ENCODE measurements at places on chromosomes 13 and 19.

GRCh38 chr13:47277774-47278173, 380.9 kb upstream of the HTR2A start:
- DNase-seq: no peak

- no peak for DNase-seq
Observed at GRCh38 chr13:34076319-34076718, 258.4 kb downstream of the RFC3 start.

DNA sequence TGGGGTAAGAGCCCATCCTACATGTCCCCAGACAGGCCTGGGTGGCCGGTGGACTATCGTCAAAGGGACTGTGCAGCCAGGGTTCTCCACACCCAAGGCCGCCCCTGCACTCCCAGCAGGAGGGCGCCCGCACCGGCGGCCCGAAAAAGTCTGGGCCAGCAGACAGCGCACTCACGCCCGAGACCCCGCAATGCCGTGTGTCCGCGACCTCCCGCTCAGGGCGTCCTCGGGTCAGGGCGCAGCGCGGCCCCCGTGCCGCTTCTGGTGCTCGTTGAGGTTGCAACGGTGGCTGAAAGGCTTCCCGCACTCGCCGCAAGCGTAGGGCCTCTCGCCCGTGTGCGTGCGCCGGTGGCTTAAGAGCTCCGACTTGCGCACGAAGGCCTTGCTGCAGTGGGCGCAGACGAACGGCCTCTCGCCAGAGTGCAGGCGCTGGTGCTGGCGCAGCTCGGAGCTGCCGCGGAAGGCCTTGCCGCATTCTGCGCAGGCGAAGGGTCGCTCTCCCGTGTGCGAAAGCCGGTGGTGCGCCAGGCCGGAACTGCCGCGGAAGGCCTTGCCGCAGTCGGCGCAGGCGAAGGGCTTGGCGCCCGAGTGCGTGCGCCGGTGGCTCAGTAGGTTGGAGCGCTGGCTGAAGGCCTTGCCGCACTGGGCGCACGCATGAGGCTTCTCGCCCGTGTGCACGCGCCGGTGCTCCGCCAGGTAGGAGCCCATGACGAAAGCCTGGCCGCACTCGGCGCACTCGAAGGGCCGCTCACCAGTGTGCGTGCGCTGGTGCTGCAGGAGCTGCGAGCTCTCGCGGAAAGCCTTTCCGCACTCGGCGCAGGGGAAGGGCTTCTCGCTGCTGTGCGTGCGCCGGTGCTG, 2.8 kb upstream of the A1BG start:
- DNase-seq: no peak

GRCh38 chr13:24505256-24505655, 7.3 kb downstream of the PARP4 start:
- no peak for DNase-seq

DNA sequence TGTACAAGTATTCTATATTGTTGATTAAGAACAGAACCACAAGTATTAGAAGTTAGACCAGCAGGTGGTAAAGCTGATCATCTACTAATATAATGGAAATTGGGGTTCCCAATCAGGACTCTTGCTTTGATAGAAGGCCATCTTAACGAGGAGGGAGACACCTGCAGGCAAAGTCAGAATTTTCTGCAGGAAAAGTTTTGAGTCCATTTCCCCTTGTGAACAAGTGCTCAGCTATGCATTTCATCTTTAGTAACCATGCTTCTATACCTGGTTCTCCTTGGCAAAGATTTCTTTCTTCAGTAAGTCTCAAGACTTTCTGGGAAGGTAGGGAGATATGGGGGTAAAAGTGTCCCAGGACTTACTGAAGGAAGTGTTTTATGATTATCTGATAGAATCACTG, 36.1 kb upstream of the USPL1 start:
- DNase-seq: no peak

- DNase-seq: no peak
Observed at GRCh38 chr19:45676851-45677263, 8.8 kb downstream of the GIPR start.

- no peak for DNase-seq
Observed at GRCh38 chr13:23570099-23570920, at the start of gene TNFRSF19. TSS of gene TNFRSF19 (plus strand) at chr13:23570412. CDS start at chr13:23590184, 19,772 bp downstream.
